ENCODE measurements at places on chromosomes 3 and 15. TPM values are rescaled to one million over a fixed set of nuclear protein-coding genes. Genes with fewer than 3 reads are reported as not detected.

DNA sequence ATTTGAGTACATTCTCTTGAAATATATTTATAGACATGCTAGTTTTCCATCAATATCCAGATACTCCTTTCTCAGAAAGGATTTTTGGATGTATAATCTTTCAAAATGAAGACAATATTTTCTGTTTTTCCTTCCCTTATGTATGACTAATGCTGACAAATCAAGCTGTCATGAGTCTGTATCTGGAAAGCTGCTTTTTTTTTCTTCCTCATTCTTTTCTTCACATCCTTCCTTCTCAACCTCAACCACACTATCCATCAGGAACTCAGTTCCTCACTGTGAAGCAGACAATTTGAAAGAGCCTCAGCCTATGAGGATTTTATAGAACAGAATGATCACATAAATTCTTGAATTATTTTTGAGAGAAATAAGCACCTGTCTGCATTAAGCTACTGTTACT, 335.9 kb upstream of the EPHA6 start:
- H3K4me3 ChIP-seq: no peak overlapping the region
- no peak overlapping the region for H3K27ac ChIP-seq
- H3K27me3 ChIP-seq: no peaks in the 10 kb centered on the region

The ASB14 gene
- total RNA-seq: not detected

The KNL1 gene
- total RNA-seq: 32.7 TPM

The STXBP5L gene
- not detected for total RNA-seq

GRCh38 chr3:23685541-23686258, 120.1 kb upstream of the UBE2E1 start:
- H3K36me3 ChIP-seq: no peaks in the 10 kb centered on the region
- no peaks in the 10 kb centered on the region for H3K4me1 ChIP-seq
- H3K27me3 ChIP-seq: no peaks in the 10 kb centered on the region
- H3K27ac ChIP-seq: no peak overlapping the region

Data from activated naive CD4-positive, alpha-beta T cell treated with anti-CD3 and anti-CD28 coated beads for 36 hours (primary cell).